Esophagus mucosa (tissue), 1 donor: ENCODE measurements at places on chromosomes 1 and 21. TPM values are rescaled to one million over a fixed set of nuclear protein-coding genes. Genes with fewer than 3 reads are reported as not detected.

DNA sequence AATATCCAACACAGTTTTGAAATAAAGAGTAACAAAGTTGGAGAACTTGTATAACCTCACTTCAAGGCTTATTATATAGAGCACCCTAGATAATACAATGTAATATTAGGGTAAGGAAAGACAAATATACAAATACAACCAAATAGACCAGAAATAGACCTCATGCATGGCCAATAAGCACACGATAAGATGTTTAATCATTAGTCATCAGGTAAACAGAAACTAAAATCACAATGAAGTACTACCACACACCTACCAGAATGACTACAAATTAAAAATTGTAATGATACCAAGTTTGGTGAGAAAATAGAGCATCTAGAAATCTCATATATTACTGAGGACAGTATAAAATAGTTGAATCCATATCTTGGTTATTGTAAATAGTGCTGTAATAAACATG lies 20.3 kb upstream of the CTTNBP2NL start:
- no peak for ATAC-seq

SPATA45 gene
- total RNA-seq = not detected

- no peak for ATAC-seq
These were observed 134.6 kb upstream of the BARHL2 start for GRCh38 chr1:90851711-90852050.

DNA sequence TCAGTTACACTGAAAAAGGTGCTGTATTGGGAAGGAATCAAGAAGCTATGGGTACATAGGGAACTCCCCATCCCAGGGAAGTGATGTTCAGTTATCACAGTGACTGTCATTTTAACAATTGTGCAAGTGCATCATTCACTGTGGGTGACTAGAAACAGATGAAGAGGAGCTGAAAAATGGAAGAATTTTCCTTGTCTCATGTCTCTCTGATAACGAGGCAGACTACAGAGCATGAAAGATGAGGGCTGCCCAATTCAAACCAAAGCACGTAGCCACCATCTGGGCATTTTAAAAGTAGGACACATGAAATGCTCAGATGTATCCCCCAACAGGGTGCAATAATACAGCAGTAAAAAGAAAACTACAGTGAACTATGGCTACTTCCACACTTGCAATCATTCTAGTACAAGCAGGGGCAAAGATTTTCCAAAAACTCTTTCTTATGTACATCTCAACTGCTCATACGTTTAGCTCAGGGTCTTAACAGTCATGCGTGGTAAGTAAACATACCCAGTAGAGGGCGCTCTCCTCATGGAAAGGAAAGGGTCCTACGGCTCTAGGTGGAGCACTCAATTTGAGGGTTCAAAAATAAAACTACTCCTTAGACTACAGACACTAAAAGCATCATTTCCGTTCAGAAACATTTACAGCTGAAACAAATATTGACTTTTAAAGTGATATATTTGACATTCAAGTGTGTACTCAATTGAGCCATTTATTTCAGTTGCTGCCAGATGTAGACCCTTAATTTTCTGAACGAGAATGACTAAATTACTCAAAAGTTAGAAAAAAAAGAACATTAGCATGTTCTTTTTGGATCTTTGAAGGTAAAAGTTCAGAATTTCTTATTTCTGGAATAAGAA lies 143.2 kb downstream of the KCTD3 start:
- no peak for ATAC-seq

DNA sequence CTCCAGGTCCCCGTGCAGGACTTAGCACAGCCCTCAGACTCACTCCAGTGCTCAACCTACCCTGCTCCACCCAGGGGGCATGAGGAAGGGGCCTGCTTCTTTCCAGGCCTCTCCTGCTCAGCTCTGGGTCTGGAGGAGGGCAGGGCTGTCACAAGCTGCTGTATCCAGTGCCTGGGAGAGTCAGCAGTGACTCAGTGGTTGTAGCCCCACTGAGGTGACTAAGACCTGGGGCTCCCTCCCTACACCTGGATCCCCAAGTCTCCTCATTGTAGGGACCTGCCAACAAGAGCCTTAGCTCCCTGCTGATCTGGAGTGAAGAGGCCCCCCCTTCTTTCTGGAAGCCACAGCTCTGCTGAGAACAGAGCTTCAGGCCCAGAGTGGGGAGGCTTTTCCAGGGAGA lies 36.1 kb upstream of the FAM131C start:
- ATAC-seq = peak; percentile 91

ATP6V1G3 gene
- not detected for total RNA-seq

SLC5A3 gene
- 5.6 TPM for total RNA-seq

GRCh38 chr21:44697811-44698734 lies 1.1 kb downstream of the KRTAP10-12 start:
- no peak for ATAC-seq

GRCh38 chr1:161727256-161727924 lies 6.0 kb downstream of the FCRLB start:
- no peak for ATAC-seq

- no peak for ATAC-seq
These were observed 12.8 kb downstream of the ZNF687 start for GRCh38 chr1:151294742-151295462.

DNA sequence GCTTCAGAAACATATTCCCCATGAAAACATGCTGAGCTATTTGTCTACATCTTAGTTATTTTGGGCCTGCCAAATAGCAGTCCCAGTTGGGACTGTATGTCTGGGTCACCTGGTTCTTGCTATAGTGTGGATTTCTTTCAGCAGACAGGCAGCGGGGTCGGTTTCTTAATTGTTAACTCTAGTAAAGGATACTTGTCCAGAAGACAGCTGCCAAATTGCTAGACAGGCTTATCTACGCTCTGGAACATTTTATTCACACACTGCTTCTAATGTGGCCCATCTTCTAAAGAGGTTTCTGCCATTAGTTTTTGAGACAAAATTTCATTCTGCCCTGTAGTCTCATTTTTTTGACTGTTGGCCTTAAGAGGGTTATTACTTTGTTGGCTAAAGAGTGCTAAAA lies 217.9 kb downstream of the RWDD3 start:
- ATAC-seq = no peak

DNA sequence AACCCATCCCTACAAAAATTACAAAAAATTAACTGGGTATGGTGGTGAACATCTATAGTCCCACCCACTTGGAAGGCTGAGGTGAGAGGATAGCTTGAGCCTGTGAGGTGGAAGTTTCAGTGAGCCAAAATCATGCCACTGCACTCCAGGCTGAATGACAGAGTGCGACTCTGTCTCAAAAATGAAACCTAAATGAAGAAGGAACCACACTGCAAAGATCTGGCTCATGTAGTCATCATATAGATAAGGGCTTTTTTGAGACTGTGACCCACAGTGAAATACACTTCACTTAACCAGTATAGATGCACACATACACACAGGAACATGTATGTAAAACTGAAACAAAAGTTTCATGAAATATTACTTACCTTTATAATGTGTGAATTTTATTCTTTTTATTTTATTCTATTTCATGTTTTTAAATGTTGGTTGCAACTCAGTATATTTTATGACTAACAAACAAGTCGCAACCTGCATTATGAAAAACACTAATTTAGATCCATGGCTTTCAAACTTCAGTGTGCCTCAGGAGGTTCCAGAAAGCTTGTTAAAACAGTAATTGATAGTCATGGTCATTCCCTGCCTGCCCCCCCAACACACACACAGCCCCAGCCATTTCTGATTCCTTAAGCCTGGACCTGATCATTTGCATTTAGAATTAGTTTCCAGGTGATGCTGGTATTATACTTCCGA lies 189.5 kb downstream of the PATJ start:
- ATAC-seq = no peak

- ATAC-seq = peak; percentile 56
These were observed 520.5 kb downstream of the USP25 start for GRCh38 chr21:16250273-16250672.

GRCh38 chr1:66253330-66253921 lies 280.5 kb upstream of the SGIP1 start:
- peak; percentile 89 for ATAC-seq

DNA sequence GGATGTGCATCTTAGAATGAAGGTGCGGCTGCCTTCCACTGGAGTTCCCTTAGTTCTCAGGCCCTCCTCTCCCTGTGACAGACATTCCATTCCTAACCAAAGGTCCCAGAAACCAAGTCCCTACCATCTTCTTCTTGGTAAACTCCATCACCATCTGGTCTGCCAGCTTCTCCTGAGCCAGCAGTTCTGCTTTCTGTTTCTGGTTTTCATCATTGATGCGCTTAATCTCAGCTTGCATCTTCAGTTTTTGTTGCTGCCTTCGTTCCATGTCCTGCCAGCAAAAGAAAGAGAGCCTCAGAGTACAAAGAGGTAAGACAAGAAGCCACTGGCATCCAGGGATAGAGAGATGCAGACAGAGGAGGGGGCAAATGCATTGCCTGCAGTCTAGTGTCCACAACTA lies 18.0 kb upstream of the VSIG8 start:
- no peak for ATAC-seq

- ATAC-seq = no peak
These were observed 6.5 kb upstream of the IL6R start for GRCh38 chr1:154398678-154399077.

LRRC8C gene
- total RNA-seq = 1.8 TPM

DNA sequence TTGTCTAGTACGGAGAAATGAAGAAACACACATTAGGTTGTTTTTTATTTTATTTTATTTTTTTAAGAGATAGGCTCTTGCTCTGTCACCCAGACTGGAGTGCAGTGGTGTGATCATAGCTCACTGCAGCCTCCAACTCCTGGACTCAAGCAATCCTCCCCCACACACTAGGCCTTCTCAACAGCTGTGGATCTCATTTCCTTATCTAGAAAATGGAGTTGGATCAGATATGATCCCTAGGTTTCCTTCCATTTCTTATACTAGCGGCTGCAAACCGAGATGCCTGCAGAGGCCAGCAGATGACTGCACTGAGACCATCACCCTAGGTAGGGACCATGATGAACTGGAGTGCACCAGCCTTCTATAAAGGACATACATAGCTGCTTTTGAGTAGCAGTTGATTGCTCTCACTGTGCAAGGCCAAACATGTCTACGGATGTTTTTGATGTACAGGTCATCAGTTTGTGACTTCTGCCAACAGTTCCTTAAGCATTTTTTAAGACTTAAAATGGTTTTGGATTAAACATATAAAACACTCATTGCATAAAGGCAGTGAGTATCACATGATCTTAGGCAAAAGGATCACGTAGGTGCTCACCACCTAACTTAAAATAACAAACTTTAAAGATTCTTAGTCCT lies 11.4 kb upstream of the KLHL12 start:
- peak; percentile 45 for ATAC-seq

DNA sequence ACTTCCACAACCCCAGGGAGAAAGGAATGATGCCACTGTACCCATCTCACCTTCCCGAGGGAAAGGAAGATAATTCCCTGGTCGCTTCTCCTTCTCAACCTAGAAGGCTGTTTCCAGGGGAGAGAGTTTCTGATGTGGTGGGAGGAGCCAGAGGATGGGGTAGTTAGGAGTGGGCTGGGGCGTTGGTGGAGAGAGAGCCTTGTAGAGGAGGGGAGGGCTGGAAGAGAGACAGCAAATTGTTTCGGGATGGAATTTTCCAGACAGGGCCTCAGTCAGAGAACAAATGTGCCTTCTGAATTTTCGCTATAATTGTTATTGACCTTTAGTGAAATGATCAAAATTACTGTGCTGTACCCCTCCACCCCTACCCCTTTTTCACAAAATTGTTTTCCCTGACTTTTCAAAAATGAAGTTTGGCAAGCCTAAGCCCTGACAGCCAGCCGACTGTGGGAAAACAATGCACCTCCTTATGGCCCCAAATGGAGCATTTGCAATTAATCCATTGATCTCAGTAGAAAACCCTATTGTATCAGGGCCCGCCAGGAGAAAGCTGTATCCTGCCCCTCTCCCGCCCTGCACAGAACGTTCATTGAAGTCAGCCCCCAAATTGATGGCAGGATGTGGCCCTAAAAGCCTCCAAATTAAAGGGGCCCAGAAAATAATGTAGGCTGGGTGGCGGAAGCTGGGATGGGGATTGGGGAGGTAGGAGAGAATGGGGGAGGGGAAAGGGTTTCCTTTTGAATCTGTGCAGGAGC lies 69.1 kb upstream of the JUN start:
- no peak for ATAC-seq

- ATAC-seq = peak; percentile 20
These were observed 10.1 kb upstream of the TFF1 start for GRCh38 chr21:42376338-42376982.

KRTAP13-2 gene
- total RNA-seq = not detected

GON4L gene
- total RNA-seq = 25.9 TPM

GRCh38 chr1:63845346-63845745 lies 71.5 kb downstream of the ROR1 start:
- ATAC-seq = no peak

DNA sequence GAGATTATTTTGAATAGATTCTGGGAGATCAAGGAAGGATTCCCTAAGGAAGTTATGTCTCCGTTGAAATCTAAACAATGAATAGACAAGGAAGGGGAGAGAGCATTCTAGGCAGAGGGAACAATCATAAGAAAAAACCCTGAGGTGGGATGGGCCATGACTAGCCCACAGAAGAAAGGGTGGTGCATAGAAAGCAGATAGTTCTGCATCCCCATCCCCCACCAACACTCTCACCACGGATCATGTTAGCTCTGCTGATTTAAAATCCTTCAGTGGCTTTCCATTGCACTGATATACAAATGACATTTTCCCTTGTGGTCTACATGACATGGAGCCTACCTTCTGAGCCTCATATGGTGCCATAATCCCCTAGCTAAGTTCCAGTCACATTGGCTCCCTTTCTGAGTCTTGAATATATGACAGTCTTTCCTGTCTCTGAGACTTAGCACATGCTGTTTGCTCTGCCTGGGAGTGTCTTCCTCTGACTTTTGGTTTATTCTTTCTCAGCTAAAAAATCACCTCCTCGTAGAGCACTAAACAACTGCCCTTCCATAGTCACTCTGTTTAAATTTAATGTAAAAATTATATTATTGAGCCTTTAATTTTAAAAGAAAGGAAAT lies 15.2 kb downstream of the SCMH1 start:
- no peak for ATAC-seq
